ENCODE measurements at places on chromosomes 1 and 21.

- no peak for DNase-seq
Measured at GRCh38 chr1:34870395-34870794, 10.8 kb upstream of the SMIM12 start.

- no peak for DNase-seq
Measured at GRCh38 chr1:79781261-79781660, 774.7 kb upstream of the ADGRL4 start.

DNA sequence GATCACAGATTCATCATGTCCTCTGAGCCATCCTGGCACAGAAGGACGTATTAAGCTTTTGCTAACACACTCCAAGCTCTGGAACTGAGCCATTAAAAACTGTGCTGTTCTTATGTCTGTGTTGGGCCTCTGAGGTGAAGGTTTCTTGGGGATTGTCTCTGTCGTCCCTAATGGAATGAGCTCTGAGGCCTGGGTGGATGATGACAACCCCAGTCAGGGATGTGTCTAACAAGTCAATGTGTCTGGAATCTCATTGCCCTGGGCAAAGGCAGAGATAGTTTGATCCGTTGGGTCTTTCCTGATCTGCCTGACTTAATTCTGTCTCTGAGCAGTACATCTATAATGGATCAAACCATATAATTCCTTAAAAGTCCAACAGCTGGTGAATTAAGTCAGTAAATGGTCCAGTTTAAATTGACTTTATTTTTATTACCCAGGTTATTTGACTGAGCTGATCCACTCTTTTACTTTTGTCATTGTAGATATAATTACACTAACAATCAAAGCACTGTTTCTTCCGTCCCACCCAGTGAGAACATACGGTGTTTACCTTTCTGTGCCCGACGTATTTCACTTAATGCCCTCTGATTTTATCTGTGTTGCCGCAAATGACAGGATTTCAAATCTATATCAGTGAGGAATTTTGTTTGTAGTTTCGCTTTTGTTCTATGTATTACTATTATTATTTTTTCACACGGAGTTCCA, 38.8 kb upstream of the OR2B11 start:
- DNase-seq = peak; percentile 1

- DNase-seq = peak; percentile 43
Measured at GRCh38 chr1:26121854-26122773, 10.5 kb downstream of the PDIK1L start.

DNA sequence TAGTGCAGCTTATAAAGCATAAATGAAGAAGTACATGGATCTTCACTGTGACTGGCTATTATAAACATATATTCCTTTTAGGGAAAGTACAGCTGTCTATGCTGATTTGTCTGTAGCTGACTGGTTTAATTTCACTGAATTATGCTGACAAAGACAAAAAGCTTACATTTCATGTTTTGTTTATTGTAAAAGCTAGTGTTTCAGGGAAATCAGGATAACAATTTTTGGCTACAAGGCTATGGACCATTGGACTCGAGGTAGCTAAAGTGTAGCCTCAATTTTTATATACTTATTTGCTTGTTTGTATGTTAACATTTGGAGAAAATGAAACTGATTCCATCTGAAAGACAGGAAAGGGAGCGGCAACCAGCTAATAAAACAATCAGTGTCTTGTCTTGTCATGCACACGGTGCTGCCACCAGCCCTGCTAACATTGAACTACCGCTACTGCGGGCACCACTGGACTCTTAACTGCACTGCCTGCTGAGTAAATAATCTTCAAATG, 480.2 kb downstream of the COL11A1 start:
- DNase-seq = peak; percentile 5

DNA sequence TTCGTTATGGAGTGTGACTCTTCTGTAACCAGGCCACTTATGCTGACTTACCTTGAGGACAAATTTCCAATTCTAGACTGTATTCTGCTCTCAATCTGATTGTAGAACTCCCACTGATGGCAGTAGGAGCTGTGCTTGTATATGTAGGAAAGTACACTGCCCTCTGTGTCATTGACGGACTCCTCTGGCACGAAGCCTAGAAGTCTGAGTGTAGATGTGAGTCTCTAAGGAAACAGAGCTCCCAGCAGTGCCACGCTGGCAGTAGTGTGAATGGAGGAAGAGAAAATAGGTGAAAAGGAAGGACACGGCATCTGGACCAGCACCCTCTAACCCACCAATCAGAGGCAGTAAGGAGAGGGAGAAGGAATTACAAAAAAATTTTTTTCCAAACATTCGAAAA, 130.4 kb upstream of the ADGRL2 start:
- peak; percentile 80 for DNase-seq

Data from ELR (cell line).